NCI-H146 (cell line): ENCODE measurements at places on chromosomes 6 and 20.
A peak's percentile ranks its signal among the peaks of the same experiment; 100 is the strongest.

- DNase-seq, result no peak
Measured at GRCh38 chr20:7294816-7295360, 527.4 kb downstream of the BMP2 start.

- DNase-seq, result peak; percentile 57
Measured at GRCh38 chr6:108115598-108116058, 41.1 kb upstream of the OSTM1 start.

GRCh38 chr20:37543828-37544227 is 16.2 kb upstream of the BLCAP start:
- DNase-seq, result no peak

DNA sequence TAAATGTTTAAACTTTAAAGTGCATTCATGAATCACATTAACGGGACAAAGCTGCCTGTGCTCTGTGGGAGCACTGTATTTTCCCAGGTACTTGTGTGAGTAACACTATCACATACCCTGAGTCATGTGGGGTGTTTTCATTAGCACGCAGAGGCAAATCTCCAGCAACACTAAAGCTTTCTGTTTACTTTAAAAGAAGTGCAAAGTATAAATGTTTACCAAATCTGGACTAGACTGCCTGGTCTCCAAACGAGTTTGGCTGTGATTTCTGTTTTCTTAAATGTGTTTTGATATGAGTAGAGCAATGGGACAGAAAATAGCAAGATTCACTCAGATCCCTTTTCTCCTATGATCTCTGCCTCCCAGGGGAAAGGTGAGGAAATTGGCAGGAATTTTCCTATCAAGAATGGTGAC is 28.8 kb upstream of the RIPPLY2 start:
- DNase-seq, result no peak

GRCh38 chr6:155026022-155026705 is 31.0 kb downstream of the TIAM2 start:
- DNase-seq, result no peak

DNA sequence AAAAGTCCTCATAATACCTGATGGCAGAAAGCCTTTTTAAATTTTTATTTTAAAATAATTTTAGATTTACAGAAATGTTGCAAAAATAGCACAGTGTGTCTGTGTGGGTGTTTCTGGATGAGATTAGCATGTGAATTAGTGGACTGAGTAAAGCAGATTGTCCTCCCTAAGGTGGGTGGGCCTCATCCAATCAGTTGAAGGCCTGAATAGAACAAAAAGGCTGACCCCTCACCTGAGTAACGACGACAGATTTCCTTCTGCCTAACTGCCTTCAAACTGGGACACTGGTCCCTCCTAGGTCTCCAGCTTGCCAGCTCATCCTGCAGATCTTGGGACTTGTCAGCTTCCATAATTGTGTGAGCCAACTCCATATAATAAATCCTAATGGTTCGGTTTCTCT is 54.2 kb downstream of the FAXC start:
- DNase-seq, result no peak

DNA sequence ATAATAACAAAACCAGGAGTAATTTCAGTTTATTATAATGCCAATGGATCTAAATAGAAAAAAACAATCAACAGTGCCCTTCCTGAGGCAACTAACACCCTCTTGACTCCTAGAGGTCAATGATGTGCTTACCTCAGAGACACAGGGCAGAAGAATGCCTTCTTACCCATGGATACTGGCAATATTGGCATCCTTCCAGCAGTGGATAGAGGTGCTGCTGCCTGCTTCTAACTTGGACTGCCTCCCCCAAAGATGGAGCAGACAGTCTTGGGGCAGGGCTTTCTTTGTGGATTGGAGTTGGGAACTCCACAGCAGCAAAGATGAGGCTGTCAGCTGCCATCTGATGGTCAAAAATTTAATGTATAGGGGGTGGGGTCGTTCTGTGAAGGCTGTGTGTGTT is 78.7 kb downstream of the AK9 start:
- no peak for DNase-seq

DNA sequence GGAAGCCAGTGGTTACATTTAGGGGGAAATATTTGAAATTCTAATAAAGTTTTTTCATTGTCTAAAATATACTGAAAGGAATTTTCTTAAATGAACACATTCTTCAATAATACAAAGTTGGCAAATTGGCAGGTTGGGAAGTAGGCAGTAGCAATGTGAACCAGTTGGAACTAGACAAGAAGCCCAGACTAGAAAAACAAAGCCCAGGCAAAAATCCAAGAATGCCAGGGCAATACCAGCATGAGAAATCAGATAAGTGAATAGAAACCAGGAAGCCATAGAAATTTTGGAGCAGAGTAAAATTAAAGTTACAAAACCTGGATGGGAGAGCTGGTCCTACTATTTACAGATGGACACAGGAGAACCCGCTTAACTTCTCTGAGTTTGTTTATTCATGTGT is 52.2 kb downstream of the TPBG start:
- no peak for DNase-seq

GRCh38 chr6:100663219-100663863 is 198.6 kb upstream of the SIM1 start:
- no peak for DNase-seq
